Suprapubic skin (tissue), 4 donors: ENCODE measurements at places on chromosomes 6 and 20.

DNA sequence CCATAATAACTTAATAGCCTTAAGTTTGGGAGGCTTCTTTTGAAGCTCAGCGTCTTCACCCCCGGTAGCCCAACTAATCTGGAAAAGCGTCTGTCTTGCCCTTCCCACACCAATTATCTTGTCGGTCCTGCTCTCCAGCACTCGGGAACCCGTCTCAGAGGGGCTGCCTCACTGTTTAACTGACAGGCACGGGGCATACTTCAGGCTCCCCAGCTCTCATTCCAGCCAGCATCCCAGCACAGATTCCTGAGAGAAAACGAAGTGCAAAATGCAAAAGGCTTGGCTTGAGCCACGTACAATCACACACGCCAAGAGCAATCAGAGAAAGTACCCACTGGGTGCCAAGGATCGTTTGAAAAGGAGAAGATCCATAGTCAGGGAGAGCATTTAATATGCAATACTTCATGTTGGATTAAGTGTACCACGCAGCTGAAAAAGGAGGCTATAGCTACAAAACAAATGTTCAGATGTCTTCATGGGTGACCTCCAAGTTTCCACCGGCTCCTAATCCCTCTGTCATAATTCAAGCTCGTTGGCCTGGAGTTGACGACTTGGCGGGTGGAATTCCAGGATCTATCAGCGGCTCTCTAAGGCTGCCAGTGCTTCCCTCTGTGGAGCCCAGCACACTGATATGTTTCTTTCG, 53.7 kb upstream of the STX16 start:
- DNase-seq, result no peak

GRCh38 chr20:6819599-6819998, 52.1 kb downstream of the BMP2 start:
- DNase-seq, result no peak

GRCh38 chr20:15069355-15069754, 731.9 kb upstream of the FLRT3 start:
- DNase-seq, result no peak

GRCh38 chr6:53527249-53527765, 17.6 kb downstream of the GCLC start:
- DNase-seq, result no peak

- no peak for DNase-seq
Observed at GRCh38 chr20:63580796-63581461, 6.9 kb upstream of the HELZ2 start.

GRCh38 chr20:35661908-35662307, 2.8 kb downstream of the CPNE1 start:
- DNase-seq, result no peak

DNA sequence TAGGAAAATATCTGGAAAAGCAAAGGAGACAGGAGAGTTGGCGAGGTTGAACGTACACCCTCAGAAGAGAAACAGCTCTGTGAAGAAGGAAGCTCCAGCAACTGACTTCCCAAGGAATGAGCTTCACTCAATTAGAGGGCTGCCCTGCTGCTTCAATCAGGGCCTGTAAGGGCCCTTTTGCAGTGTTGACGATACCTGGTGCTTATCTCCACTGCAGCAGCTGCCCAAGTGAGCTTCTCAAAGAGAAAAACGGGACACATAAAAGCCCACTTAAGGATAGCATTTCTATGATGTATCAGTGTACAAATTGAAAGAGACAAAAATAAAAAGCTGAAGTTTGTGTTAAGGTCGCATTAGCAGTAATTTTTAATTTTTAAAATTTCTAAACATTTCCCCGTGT, 16.4 kb downstream of the SEC63 start:
- DNase-seq, result no peak

DNA sequence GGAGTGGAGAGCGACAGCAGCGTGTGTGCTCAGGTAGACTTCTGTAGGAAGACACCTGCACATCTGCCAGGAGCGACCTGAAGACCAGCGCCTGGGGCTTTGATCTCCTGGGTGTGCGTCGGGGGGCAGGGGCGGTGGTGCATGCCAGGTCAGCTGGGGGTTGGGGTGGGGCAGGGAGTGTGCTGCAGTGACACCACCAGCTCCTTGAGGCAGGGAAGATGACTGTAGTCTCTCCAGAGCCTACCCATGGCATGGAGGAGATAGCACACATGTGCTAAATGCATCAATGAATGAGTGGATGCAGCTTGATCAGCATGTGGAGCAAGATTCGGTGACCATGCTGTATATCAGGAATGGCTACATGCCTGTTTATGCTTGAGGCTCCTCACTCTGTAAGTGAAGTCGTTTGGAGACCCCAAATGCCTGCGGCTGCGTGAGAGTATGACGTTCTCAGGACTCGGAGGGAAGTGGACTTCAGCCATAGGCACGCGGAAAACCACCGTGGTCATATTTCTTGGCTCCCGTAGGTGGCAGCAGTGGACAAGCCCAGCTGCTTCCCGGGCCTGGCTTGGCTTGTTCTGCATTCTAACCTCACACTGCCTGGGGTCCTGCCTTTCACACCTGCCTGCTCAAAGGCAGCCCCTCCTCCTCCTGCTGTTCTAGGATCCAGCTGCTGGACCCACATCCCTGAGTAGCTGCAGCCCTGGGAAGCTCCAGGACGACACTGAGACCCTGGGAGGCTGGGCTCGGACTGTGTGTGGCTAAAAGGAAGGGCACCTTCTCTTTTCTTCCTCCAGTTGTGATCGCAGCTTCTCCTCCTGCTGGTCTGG, 39.4 kb upstream of the KCNK16 start:
- peak; percentile 71 for DNase-seq

- DNase-seq, result peak; percentile 47
Observed at GRCh38 chr20:63099456-63100173, 92.9 kb upstream of the BHLHE23 start.

GRCh38 chr6:8526624-8527023, 91.3 kb upstream of the SLC35B3 start:
- no peak for DNase-seq

DNA sequence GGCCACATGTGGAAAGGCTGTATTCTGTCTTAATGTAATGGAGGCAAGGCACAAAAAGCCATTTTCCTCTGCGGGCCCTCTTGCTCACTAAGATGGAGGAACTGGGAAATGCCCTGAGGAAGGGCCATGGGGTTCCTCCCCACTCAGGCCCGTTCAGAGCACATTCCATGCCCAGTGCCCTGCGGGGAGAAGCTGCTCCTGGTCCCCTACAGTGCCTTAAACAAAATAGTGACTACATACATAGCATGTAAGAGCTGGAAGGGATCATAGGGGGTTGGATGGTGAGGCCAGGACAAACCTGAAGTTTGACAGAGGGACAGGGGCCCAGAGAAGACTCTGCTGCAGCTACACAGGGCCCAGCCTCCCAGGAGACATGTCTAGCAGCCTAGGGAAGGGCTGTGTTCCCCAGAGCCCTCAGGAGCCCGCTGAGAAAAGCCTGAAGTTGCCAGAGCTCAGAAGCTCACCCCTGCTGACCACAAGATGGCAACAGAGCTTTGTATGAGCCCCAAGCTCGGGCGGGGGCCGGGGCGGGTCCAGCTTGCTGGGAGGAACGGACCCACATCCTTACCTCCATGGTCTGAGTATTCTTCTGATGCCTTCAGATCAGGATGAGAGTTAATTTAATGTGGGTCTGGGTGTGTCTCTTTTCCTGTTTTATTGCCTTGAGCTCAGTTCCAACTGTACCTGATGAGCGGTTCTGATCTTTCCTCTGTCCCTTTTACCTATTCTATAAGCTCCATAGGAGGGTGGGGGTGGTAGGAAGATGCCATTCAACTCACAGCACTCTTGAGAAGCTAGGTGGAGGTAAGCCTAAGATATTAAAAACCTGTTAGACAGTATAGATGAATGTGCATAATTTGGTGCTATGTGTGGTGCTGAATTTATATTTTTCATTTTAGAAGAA, 242.9 kb downstream of the CDC5L start:
- no peak for DNase-seq

- no peak for DNase-seq
Observed at GRCh38 chr6:156752666-156753301, 24.4 kb upstream of the ARID1B start.

DNA sequence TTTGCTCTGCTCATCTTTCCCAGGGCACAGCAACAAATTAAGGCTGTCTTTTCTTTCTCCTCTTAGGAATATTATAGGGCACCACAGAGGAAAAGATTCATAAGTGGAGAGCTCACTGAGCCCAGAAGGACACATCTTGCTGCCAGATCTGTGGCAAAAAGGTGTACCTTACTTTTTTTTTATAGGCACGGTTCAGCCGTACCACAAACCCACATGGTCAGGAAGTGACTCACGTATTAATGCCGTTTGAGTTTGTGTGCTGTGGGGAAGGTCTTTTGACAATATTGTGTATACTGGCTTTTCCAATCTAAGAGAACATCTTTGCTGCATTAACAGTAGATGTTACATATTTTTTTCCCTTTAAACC, 28.4 kb downstream of the PAQR8 start:
- DNase-seq, result no peak

GRCh38 chr6:144232832-144233230, 52.3 kb upstream of the UTRN start:
- DNase-seq, result no peak

GRCh38 chr6:35703554-35703953, 14.8 kb upstream of the FKBP5 start:
- no peak for DNase-seq

DNA sequence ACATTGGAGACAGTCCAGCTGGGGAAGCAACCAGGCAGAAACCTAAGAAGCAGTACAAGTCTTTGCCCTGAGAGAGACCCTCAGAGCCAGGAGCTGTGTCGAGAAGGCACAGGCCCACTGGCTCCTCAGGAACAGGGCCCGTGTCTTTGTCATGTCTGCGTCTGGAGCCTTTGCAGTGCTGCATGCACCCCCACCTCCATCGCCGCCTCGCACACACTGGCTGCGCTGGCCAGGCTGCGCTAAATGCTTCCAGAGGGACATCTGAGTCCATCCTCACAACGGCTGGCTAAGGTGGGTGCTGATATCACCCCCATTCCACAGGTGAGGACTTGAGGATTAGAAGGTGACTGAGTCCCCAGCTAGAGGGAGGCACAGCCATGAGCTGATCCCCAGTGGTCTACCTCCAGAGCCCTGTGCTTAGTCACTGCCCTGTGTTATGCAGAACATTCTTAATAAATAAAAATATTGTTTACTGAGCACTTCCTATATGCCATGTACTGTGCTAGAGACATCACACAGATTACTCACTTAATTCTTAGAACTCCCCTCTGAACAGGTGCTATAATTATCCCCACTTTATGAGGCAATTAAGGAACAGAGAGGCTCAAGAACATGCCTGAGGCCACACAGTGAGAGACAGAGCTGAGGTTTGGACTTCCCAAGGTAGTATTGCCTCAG, 27.6 kb downstream of the GABRR2 start:
- DNase-seq, result no peak

- peak; percentile 85 for DNase-seq
Observed at GRCh38 chr20:50189681-50190250, 864 bp upstream of the CEBPB start.

DNA sequence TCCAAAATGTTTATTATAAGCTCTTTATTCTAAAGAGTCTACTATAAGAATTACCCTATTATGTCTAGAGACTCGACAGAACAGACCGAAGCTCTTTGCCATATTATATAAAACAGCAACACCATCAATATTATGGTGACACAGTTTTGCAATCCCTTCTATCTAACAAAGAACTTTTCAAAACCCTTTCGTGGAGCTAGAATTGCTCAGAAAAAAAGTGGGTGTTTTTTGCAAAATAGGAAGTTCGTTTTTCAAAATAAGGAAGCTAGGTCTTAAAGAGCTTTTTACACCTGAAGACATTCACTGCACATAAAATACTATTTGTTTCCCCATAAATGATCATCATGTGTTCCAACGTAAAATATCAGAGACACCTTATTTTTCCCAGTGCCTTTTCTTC, 240.0 kb downstream of the FOXC1 start:
- DNase-seq, result no peak

GRCh38 chr6:147563472-147563871, 55.0 kb downstream of the SAMD5 start:
- no peak for DNase-seq

- no peak for DNase-seq
Observed at GRCh38 chr6:2478200-2478599, 232.8 kb upstream of the GMDS start.

GRCh38 chr6:89242574-89243330, 25.6 kb upstream of the GABRR1 start:
- no peak for DNase-seq

DNA sequence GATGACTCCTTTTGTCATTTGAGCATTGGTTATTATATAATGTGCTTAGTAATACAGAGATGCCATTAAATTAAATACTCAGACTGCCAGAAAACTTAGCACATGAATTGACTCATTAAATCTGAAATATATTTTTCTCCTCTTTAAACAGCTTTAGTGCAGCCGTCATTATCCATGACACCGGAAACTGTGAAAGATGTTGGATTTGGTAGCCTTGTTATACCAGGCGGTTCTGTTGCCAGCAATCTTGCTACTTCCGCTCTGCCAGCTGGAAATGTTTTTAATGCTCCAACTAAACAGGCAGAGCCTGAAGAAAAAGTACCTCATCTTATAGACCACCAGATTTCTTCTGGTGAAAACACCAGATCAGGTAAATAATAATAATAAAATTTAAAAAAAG, 97.6 kb downstream of the SCAF8 start:
- DNase-seq, result no peak

GRCh38 chr20:63617092-63617875, 9.6 kb downstream of the GMEB2 start:
- DNase-seq, result no peak

DNA sequence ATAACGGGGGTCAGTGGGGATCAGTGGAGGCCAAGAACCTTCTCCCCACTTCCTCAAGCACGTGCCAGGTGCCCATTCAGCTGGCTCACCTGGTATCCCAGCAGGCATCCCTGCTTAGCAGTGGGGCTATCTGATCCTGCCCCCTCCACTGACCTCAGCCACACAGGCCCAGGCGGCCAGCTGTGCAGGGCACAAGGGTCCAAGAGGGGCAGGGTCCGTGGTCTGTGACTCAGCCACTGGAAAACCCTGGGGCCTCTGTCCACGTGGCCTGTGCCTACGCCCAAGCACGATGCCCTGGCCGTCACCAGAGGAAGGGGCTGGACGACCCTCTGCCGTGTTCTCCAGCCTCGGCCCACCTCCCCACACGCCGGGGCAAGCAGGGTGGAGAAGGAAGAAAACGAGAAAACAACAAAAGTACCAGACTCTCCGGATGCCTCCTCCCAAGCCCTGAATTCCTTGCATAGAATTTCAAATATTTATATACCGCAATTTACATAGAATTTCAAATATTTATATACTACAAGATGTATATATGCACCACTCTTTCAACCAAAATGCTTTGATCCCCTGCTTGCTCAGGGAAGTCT, 12.1 kb downstream of the PXDC1 start:
- DNase-seq, result peak; percentile 54

- DNase-seq, result no peak
Observed at GRCh38 chr6:2503816-2504494, 246.8 kb downstream of the MYLK4 start.

GRCh38 chr20:19588732-19589131, 169.3 kb upstream of the RIN2 start:
- DNase-seq, result no peak

DNA sequence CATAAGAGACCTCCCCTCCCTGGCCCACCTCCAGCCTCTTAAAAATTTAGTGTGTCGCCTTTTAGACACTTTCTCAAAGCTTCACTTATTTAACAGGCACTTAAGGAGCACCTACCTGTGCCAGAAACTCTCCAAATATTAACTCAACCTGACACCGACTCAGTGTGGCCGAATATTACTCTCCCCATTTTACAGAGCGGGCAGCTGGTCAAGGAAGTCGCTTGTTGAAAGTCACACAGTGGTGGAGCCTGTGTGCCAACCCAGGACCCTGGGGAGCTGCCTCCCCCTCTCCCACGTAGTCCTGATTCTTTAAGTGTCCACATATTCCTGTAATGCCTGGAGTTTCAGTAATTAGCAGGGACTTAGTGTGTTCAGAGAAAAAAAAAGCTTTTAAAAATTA, 1.0 kb upstream of the PMEPA1 start:
- DNase-seq, result no peak
